ENCODE measurements at places on chromosomes 4 and X. TPM values are rescaled to one million over a fixed set of nuclear protein-coding genes. Genes with fewer than 3 reads are reported as not detected.

Gene TMSB15A
- not detected for total RNA-seq

Gene CYLC1
- total RNA-seq, result not detected

Gene CFP
- 18.9 TPM for total RNA-seq

Gene NUDT10
- 3.8 TPM for total RNA-seq

Gene FGFBP2
- total RNA-seq, result not detected

Gene C4orf36
- total RNA-seq, result not detected

Gene CXCL6
- not detected for total RNA-seq

Gene NAAA
- 142 TPM for total RNA-seq

Gene DOK7
- total RNA-seq, result 8.8 TPM

Gene AFF2
- 16.6 TPM for total RNA-seq

Gene BMPR1B
- 19.5 TPM for total RNA-seq

Gene F8A3
- 34.4 TPM for total RNA-seq

Gene PNCK
- total RNA-seq, result 3.2 TPM

Gene LONRF3
- 8.5 TPM for total RNA-seq

Gene SMIM10
- total RNA-seq, result 9.9 TPM

Gene FREM3
- 0.14 TPM for total RNA-seq

Gene DACH2
- not detected for total RNA-seq
